ENCODE measurements at places on chromosomes 3 and 15.

GRCh38 chr15:92633001-92633400 lies 22.6 kb downstream of the FAM174B start:
- DNase-seq, result no peak

GRCh38 chr15:50945725-50946124 lies 37.2 kb downstream of the AP4E1 start:
- no peak for DNase-seq

- no peak for DNase-seq
Measured at GRCh38 chr3:168093229-168093628, 2.5 kb downstream of the GOLIM4 start.

GRCh38 chr15:43190178-43190577 lies 5.0 kb downstream of the CCNDBP1 start:
- no peak for DNase-seq

GRCh38 chr15:99628374-99629001 lies 62.7 kb downstream of the MEF2A start:
- DNase-seq, result no peak

DNA sequence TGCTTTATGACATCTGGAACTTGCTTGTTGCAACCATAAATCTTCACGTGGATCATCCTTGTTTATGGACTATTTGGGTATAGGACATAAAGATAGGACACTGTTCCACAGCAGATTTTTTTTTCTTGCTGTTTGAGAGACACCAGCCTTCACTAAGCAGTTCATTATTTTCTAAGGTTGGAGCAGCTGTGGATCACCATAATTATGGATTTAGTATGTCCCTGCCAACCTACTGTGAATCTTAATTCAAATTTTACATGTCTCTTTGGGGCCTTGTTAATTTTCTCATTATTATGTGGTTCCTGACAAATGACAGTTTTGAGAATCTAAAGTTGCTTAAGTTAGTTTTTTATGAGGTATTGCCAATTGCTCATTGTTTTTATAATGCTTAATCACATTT lies 161.2 kb downstream of the B3GALNT1 start:
- DNase-seq, result no peak

DNA sequence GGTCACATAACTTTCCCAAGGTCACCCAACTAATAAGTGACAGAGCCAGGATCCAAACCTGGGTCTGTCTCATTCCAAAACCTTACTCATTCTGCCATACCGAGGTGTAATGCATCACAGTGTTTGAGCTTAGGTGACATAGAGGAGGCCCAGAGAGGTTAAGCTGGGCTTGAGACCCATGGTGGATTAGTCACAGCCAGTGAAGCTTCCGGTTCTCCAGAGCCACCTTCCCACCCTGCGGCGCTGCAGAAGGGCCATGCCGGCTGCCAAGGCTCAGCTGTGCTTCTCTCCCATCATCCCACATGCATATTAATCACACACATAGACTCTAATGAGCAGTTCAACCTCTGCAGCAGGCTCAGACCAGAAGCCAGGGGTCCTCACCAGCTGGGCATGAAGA lies 42.2 kb downstream of the SPSB4 start:
- no peak for DNase-seq

DNA sequence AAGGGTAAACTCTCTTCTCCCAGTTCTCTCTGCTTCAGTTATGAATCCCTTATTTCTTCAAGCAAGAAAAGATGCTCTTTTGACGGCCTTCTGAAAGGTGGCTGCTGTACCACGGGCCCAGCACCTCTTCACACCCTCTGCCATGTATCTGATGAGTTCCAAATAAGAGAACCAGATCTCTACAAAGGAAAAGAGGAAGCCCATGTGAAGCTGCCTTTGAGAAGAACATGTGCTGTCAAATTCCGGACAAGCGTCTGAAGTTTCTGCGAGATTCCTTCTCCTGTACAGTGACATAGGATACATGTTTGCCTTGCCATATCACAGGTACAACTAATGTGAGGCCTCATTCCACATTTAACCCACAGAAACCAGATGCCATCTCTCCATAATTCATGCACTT lies 59.2 kb downstream of the SH3BP5 start:
- DNase-seq, result no peak

- DNase-seq, result no peak
Measured at GRCh38 chr15:78205856-78206255, 28.5 kb downstream of the ACSBG1 start.

- DNase-seq, result no peak
Measured at GRCh38 chr15:45842151-45842550, 207.3 kb downstream of the SQOR start.

DNA sequence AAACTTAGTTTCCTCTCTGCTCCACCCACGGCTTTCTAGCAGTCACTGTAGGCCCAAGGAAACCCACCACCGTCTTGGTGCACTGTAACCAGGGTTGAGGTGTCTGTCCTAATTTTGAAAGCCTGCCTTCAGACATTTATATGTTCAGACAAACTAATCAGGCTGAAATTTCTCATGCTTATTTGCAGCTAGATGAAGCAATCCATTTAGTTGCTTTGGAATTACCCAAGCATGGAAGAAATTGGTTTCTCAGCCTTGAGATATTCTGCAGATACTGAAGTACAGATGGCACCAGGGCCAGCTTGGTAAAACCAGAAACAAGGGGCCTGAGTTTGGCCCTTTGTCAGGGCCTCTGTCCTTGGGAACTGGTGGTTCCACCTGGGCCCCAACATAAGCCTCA lies 105.4 kb downstream of the CACNA1D start:
- DNase-seq, result no peak

DNA sequence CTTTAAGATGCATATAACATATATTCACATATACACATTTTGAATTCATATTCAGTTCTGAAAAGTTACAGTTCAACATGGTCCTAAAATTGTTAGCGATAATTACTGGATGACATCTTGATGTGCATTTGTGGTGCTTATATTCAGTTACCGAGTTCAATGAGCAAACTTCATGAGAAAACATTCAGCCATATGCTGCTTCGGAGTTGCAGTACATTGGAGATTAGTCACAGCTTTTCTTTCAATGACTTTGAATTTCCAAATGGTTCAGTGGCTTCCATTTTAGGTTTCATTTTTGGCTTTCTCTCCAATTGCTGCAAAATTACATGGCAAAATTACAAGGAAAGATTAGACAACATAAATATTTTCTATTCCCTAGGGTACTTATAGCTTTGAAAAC lies 198.3 kb upstream of the CNTN3 start:
- no peak for DNase-seq

DNA sequence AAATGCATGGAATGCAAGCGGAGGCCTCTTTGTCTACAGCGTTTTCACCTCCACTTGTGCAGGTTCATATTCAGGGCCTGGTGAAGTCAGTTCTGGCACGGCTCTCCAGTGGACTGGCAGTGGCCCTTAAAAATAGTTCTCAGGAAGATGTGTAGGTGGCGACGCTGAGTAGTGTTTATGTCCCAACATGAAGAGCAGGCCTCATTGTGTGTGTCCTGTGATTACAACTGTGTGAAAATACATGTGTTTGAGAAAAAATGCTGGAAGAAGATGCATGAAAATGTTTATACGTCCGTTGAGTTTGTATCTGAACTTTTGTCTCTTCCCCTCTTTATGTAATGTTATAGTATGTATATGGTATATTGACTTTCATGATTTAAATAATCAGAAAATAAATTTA lies 7.2 kb downstream of the LIPC start:
- DNase-seq, result no peak

DNA sequence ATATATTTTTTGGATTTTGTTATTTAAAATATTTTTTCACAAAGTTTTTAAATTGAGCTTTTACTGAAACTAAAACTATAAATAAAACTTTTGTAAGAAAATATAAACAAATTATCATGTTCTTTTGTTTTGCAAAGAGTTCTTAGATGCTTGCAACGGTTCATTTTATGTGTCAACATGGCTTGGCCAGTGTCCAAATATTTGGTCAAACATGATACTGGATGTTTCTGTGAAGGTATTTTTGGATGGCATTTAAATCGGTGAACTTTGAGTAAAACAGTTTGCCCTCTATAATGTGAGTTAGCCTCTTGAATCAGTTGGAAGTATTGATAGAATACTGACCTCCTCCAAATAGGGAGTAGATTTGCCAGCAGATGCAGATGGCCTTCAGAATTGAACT lies 612.6 kb upstream of the NECTIN3 start:
- no peak for DNase-seq

GRCh38 chr3:36906504-36907149 lies 38.2 kb downstream of the TRANK1 start:
- DNase-seq, result no peak

DNA sequence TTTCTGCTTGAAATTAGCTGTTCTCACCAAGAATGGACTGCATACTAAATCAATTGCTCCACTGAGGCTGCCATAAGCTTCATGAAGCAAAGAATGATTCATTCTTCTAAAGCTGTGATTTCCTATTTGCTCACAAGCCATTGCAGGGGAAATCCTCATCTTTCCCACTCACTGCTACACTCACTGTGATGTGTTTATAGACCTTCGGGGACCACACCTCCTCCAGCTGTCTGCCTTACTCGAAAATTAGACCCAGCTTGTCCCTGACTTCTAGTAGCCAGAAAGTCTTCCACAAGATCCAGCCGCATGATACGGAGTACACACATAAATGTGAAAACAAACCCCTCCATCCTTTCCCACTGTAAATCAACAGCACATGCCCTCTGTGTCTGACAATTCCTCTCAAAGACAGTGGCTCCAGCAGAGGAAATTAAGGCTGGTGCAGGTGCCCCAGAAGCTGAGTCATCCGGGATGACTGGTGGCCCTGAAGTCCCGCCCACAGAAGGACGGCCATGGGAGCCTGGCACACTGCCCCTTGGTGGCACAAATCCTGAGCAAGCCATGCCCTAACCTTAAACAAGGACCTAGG lies 172.0 kb downstream of the STT3B start:
- no peak for DNase-seq

DNA sequence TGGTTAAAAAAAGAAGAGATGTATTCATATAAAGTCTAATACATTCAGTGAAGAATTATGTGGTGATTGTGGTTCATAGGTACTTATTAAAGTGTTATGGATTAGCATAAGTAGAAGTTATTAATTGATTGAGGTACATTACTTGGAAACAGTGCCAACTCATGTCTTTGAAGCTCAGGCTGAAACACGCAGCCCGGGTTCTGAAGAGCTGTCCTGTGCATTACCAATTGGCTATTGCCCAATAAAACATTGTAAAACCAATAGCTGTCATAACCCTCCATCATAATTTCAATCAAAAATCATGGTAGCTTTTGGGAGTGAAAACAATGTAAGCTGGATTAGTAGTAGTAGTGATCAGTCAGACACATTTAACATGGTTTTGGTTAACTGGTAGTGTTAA lies 560.1 kb downstream of the MCTP2 start:
- no peak for DNase-seq

GRCh38 chr3:39505866-39506742 lies 38.6 kb downstream of the MOBP start:
- DNase-seq, result no peak

DNA sequence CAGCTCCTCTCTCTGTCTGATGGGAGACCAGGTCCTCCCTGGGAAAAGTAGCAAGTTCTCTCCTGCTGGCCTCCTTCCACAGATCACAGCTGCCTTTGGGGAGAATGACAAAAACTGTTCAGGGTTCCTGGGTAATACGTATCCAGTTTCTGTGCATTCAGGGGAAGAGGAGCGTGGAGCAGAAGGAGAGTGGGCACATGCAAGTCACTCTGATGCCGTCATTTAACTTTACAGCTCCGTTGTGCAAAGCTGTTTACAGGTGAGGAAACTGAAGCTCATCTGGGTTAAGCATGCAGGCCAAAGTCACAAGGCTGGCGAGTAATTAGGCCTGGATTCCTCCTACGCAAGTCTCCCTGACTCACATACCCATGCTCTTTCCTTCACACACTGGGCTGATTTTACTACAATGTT lies 7.5 kb upstream of the TM4SF1 start:
- no peak for DNase-seq

DNA sequence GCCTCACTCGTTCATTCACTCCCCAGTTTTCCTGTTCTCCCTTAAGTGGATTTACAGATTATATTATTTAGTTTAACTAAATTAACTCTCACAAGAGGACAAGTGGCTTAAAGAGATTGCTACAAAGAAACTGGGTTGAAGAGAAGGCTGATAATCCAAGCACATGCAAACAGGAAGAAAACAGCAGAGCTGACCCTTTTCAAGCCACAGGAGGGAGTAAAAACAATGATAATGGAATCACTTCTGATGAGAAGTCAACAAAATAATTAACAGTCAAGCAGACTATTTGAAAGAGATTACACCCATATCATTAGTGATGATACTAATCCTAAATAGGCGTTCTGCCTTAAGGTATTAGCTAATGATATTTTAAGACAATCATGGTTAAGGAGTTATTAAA lies 31.7 kb downstream of the BOC start:
- no peak for DNase-seq

DNA sequence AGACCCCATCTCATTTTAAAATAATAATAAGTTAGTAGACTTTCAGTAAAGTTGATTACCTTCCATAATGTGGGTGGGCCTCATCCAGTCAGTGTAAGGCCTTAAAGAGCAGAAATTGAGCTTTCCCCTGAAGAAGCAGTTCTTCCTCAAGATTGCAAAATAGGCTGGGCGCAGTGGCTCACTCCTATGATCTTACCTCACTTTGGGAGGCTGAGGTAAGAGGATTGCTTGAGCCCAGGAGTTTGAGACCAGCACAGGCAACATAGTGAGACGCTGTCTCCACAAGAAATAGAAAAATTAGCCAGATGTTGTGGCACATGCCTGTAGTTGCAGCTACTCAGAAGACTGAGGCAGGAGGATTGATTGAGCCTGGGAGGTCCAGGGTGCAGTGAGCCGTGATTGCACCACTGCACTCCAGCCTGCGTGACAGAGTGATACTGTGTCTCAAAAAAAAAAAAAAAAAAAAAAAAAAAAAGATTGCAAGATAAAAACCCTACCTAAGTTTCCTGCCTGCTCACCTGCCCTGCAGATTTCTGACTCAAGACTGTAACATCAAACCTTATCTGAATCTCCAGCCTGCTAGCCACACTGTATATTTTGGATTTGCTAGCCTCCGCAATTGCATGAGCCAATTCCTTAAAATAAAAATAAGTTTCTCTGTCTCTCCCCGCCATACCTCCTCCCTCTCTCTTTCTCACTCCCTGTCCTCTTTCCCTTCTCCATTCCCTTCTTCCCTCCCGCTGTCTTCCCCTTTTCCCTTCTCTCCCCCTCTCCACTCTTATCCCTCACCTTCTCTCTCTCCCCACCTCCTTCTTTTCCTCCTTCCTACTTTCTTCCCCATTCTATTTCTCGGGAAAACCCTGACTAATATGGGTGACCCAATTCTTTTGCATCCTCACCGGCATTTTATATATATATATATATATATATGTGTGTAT lies 16.9 kb downstream of the KLHL18 start:
- DNase-seq, result no peak

GRCh38 chr3:100226712-100227429 lies 33.9 kb upstream of the TBC1D23 start:
- DNase-seq, result no peak

All from activated CD8-positive, alpha-beta memory T cell treated with anti-CD3 and anti-CD28 coated beads for 48 hours (primary cell).